ENCODE measurements at places on chromosomes 5 and 9.

DNA sequence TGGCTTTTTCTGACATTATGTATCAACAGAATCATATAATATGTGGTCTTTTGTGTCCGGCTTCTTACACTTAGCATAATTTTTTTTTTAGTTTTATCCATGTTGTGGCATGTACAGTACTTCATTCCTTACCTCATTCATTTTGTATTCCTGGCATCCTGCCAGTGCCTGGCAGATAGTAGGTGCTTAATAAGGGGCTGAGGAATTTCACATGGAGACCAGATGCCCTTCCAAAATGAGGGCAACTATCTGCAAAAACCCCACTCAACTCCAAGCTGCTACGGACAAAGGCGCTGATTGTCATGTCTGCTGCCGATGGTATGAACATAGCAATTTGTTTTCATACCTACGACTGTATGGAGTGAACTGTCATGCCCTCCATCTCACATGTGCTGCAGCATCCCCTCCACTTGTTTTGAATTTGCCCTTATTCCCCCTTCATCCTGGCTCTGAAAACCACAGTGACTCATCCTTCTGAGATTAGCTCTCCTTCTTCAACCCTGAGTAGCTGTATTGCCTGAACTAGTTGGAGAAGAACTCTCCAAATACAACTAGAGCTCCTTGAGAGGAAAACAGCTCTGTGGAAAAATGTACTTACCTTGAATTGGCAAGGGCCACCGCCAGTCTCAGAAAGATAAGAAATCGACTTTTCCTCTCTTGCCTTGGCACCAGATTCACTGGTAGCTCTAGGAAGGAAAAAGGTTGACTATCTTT lies 41.3 kb upstream of the FOXE1 start:
- DNase-seq, result peak; percentile 10

- no peak for DNase-seq
Observed at GRCh38 chr5:73997960-73998359, 372.0 kb downstream of the ARHGEF28 start.

- DNase-seq, result no peak
Observed at GRCh38 chr5:124056326-124056990, 544.5 kb downstream of the CSNK1G3 start.

DNA sequence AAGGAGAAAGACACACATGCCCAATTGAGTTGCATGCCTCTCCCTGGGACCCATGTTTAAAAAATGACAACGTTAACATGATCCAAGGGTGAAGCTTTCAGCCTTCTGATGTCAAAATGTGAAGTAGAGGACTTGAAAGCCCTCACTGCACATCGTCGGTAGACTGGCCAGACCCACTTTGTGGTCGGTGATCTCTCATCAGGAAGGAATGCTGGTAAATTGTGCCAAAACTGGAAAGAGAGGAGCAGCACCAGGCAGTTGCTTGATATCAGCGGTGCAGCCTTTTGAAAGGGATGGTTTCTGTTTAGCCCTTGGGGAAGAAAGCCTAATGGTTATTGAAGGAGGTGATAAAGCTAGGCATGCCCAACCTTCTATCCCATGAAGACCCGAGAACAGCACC lies 125.3 kb upstream of the MARCHF11 start:
- no peak for DNase-seq

- DNase-seq, result no peak
Observed at GRCh38 chr9:121815546-121816448, 164.4 kb downstream of the DAB2IP start.

- no peak for DNase-seq
Observed at GRCh38 chr9:70949239-70949638, 172.2 kb downstream of the TRPM3 start.

All from endothelial cell of umbilical vein (primary cell).